ENCODE measurements at places on chromosomes 3 and 15.

GRCh38 chr3:98328933-98329332 is 24.7 kb upstream of the OR5K4 start:
- DNase-seq = no peak

DNA sequence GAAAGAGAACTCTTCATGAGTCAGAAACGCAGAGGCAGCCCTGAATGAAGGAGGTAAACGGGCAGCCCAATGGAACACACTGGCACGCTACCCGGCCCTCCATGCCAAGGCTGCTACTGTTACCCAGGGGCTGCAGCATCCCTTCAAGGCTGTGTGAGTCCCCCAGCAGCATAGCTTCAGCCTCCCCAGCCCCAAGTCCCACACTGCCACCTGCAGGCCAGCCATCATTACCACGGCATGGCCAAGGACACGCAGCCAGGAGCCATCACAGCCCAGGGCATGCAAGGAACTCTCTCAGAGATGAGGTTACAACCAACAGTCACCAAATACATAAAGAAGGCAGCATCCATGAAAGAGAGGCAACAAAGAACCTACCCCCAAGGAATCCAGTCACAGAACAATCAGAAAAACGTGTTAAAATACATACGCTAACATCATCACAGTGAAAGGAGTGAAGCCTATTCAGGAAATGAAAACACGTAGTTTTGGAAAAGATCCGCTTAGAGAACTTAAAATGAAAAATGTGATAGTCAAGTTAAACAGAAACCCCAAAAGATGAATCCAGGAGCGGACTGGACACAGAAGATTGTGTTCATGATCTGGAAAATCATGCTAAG is 22.4 kb downstream of the PLA2G4F start:
- no peak for DNase-seq

DNA sequence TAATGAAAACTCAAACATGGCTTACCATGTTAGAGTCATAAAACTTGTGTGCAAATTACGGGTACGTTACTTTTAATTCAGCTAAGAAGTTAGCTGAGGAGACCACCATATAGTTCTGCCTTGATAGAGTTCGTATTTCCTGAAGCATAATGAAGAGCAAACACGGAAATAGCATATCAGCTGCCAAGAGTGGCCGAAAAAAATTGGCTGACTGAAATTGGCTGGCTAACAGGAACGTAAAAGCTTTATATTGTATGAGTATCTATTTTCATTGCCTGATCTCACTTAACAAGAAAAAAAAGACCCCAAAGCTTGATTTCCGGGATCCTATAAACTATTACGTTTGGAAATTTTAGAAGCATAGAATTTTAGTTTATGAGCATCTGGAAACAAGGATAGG is 1222.9 kb downstream of the ZPLD1 start:
- DNase-seq = no peak

- no peak for DNase-seq
These were observed 15.5 kb downstream of the SPTBN5 start for GRCh38 chr15:41878355-41878699.

GRCh38 chr3:50339485-50340146 is 1.0 kb downstream of the RASSF1 start:
- no peak for DNase-seq

DNA sequence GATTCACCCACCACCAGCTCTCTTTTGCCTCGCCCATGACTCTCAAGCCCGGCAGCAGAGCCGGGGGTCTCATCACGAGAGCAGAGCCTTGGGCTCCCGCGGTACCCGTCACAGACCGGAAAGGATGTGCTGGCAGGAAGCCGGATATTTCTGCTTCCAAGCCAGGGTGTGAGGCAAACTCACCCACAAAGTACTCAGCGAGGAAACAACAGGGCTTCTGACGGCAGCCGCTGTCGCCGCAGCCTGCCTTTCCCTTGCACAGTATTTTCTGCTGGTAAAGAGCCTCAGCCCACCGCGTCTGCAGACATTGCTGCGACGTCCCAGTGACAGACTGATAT is 119.9 kb downstream of the NSMCE3 start:
- no peak for DNase-seq

DNA sequence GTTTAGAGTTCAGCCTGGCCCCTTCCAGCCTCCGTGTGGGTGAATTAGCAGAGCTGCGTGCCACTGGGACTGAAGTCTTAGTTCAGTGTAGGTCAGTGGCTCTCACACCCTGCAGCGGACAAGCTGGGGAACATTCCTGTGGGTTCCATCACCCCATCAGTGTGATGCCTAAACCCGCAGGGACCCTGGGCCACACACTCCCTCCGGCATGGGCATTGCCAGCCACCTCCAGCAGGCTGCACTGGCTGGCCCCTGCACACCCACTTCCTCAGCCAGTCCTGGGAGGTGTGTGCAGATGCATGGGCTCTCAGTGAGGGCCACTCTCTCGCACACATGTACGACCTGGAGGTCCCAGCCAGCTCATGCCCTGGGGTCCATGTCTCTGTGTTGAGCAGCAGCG is 32.1 kb upstream of the TOPBP1 start:
- DNase-seq = no peak

Measured in stimulated activated CD8-positive, alpha-beta memory T cell treated with anti-CD3 and anti-CD28 coated beads, Interleukin-7, amount 100 ng/mL, for 1 hour (primary cell).